ENCODE measurements at places on chromosomes 13 and 19.

DNA sequence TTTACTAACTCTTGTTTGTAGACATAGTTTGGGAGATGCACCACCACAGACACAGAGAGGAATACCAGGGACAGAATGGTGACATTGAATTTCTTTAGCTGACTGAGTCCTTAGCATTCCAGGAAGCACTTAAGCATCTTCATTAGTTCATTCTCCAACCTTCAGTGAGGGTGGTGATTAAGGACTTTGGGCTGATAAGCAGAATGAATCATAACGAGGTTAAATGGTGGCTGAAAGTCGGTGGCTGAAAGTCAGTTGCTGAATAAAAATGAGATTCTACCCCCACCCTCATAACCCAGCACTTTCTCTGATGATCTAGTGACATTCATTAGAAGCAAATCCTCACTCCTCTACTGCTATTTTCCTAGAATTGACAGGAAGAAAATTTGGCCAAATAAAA is 10.6 kb downstream of the PCDH8 start:
- no peak for DNase-seq

DNA sequence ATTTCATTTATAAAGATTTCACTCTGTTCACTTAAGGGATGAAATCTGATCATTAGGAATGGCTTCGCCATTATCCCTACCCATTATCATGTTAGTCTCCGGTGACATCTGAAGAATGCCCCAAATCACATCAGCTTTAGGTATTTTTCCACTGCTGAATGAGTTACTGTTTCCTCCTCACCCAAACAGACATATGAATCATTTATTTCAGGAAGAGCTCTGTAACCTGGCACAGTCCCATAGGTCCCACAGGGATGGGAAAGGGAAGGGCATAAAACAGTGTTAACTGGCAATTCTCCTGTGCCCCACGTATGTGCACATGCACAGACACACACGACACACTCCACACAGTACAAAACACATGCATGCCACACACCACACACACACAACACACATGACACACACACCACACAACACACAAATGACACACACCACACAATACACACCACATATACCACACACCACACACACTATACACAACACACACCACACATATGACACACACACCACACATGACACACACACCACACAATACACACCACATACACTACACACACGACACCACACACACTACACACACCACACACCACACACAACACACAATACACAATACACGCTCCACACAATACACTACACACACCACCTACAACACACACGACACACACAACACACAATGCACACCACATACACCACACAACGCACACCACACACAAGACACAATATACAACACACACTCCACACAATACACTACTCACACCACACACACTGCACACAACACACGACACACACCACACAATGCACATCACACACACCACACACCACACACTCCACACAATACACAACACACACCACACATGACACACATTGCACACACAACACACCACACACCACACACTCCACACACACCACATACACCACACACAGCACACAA is 15.4 kb downstream of the TMEM255B start:
- DNase-seq = no peak

DNA sequence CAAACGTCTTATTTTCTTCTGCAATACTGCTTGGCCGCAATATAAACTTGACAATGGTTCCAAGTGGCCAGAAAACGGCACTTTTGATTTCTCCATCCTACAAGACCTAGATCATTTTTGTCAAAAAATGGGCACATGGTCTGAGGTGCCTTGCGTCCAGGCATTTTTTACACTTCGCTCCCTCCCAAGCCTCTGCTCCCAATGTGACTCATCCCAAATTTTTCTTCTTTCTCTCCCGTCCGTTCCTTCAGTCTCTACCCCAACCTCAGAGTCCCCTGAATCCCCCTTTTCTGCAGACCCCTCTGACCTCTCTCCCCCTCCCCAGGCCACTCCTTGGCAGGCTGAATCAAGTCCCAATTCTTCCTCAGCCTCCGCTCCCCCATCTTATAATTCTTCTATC is 14.3 kb upstream of the OR10H1 start:
- DNase-seq = no peak

- DNase-seq = peak; percentile 66
Measured at GRCh38 chr13:106376401-106377112, 158.9 kb downstream of the EFNB2 start.

GRCh38 chr13:40060296-40061007 is 405.0 kb downstream of the COG6 start:
- peak; percentile 1 for DNase-seq

All from adipocyte (in vitro differentiated cells).